ENCODE measurements at places on chromosomes 13 and 19. TPM values are rescaled to one million over a fixed set of nuclear protein-coding genes. Genes with fewer than 3 reads are reported as not detected.

DNA sequence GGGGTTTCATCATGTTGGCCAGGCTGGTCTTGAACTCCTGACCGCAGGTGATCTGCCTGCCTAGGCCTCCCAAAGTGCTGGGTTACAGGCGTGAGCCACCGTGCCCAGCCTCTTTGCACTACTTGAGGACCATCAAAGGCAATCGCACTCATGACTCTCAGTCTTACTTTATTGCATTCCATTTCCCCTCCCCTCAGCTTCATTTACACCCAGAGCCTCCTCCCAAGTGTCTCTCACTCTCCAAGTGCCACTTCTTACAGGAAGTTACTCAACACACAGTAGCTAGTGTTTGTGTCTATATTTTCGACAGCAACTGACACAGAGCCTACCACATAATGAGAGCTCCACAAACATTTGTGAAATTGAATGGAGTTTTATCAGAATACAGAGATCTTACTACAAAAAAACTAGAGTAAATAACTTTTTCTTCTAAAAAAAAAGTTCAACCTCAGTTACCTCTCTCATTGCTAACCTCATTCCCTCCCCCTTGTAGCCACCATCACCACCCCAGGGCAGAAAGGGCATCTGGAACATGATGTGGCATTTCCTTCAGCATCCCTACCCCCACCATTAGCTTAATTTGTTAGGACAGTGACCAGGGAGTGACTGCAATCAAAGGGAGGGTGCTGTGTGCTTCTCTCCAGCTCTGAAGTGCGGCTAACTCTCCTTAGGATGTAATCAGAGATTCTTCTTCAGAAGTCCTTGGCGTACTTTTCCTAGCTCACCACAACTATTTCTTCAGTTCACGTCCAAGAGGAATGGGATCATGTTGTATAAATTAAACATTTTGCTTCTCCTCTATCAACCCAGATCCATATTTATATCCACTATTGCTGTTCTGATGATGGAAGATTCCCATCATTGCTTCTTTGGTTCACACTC is 17.0 kb upstream of the RUBCNL start:
- DNase-seq, result no peak

The SELENOV gene
- not detected for total RNA-seq

- DNase-seq, result no peak
These were observed 964 bp downstream of the SPINT2 start for GRCh38 chr19:38265213-38265861.

GRCh38 chr19:3335431-3336350 is 30.7 kb upstream of the NFIC start:
- no peak for DNase-seq

- no peak for DNase-seq
These were observed 11.5 kb upstream of the TNFSF9 start for GRCh38 chr19:6519289-6519688.

GRCh38 chr19:12784871-12785430 is 6.3 kb upstream of the JUNB start:
- no peak for DNase-seq

- no peak for DNase-seq
These were observed at the start of gene OR7G1 for GRCh38 chr19:9115307-9115813. OR7G1 (minus strand) TSS chr19:9115763; CDS start chr19:9115763, 0 bp downstream.

The NOVA2 gene
- 2.1 TPM for total RNA-seq

DNA sequence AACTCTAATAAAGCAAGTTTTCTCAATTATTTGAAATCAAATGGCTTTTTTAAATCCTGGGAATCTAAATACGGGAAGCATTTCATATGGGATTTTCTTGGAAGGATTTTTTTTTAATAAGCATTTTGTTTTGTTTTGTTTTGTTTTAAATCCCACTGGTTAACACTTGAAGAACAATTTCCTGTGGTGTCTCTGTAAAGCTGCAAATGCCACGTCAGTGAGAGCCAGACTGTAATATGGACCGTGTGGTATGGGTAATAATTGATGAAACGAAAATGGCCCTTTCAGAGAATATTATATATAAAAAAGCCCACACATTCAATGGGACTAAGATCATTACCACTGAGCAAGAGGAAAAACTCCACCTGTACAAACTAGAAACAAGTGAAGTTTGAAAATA is 33.9 kb upstream of the MIR17HG start:
- no peak for DNase-seq

The NLRP11 gene
- total RNA-seq, result not detected

The APLP1 gene
- total RNA-seq, result 1.7 TPM

- DNase-seq, result no peak
These were observed 18.9 kb downstream of the ZNF536 start for GRCh38 chr19:30391052-30391451.

All from esophagus squamous epithelium (tissue), 5 donors.